Inflammatory macrophage treated with lipopolysaccharide for 1 hour (primary cell): ENCODE measurements at places on chromosomes 1 and 21.

- no peak for DNase-seq
Observed at GRCh38 chr1:223886516-223886921, 40.8 kb upstream of the TP53BP2 start.

DNA sequence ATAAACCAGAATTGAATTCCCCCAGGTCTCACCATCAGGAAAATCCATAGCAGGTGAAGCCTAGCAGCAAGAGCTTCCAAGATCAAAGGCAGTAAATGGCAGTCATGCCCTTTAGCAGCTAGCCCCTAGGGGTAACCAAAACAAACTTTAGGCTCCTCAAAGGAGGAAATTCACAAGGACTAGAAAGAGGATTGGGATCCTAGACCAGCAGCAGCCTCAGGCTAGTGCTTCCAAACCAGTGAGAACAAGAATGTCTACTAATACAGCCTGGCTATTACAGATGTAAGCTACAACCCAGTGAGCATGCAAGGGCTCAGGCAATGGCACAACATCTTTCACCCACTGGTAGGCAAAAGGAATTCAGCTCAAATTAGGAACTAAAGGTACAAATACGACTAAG, 11.1 kb upstream of the RIMKLA start:
- DNase-seq = no peak

DNA sequence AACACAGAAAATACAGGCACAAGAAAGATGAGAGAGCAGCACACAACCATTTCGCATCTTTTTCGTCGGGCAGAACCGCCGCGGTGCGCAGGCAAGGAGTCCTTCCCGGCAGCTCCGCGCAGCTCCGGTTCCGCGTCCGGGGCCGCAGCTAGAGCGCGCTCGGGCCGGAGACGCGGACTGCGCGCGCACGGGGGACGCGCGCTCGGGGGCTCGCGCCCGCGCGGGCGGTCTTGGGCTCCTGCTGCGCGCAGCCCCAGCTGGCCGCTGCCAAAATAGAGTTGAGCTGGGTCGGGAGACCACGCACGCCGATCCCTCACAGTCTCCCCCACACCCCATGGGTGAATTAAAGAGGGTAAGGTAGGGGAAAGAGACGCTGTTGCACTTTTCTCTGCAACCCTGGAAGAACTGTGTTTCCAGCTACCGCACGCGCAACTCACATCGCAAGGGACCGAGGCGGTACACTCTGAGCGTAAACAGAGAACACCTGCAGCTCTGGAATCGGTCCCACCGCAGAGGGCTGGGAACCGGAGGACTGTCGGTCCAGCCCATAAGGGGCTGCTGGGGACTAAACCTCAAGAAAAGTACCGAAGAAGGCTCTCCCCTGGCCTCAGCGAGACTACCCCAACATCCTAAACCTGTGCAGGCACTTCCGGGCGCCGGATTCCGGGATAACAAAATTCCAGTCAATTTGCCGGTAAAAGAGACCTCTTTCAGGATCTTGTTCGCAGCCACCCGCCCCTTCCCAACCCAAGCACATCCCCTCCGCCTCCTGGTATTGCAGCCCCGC, 1.7 kb downstream of the NR5A2 start:
- DNase-seq = peak; percentile 10

DNA sequence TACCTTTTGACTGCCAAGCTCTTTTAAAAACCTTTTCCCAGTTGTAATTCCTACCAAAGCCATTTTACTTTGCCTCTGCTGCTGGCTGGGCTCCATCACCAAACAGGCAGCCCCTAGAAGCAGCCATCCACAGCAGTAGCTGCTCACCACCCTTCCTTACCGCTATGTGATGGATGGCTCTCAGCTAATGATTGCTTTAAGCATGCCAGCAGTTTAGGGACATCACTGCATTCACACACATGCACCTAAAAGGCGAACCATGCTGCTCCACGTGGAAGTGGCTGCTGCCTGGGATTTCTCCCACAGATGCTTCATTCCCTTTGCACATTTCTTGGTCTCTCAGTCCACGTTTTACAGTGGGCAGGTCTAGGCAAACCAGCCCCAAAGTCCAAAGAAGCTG, 46.3 kb upstream of the PDE9A start:
- DNase-seq = no peak

DNA sequence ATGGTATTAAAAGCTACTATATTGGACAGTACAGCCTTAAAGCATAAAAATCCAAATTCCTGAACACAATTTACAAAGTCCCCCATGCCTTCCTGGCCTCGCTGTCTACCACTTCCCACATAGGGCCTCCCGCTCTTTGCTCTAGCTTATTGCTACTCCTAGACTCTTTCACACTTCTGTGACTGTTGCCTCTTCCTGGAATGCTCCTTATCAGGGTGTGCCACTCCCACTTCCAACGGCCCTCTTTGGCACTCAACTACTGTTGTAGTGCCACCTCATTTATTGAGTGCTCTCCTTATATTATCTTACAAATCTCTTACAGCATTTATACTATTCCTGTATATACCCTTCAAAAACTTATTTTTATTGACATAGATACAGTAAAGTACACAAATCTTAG, 4.8 kb downstream of the SARS1 start:
- no peak for DNase-seq

GRCh38 chr21:16633831-16634459, 878.9 kb upstream of the CXADR start:
- no peak for DNase-seq

DNA sequence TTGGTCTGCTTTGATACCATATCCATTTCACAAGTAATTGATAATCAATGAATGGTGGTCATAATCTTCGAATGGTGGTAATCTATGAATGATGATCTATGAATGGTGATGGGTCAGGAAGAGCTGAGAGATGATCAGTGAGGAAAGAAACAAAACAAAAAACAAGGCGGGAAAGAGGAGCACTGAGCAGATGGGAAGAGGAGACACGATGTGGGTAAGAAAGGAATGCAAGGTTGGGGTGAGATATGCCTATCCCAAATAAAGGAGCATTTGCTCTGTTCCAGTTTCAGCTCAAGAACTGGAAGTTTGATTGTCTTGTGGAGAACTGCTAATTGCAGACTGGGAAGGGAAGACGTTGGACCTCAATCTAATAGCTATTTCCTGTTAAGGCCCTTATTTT, 73.8 kb downstream of the CENPF start:
- DNase-seq = no peak

DNA sequence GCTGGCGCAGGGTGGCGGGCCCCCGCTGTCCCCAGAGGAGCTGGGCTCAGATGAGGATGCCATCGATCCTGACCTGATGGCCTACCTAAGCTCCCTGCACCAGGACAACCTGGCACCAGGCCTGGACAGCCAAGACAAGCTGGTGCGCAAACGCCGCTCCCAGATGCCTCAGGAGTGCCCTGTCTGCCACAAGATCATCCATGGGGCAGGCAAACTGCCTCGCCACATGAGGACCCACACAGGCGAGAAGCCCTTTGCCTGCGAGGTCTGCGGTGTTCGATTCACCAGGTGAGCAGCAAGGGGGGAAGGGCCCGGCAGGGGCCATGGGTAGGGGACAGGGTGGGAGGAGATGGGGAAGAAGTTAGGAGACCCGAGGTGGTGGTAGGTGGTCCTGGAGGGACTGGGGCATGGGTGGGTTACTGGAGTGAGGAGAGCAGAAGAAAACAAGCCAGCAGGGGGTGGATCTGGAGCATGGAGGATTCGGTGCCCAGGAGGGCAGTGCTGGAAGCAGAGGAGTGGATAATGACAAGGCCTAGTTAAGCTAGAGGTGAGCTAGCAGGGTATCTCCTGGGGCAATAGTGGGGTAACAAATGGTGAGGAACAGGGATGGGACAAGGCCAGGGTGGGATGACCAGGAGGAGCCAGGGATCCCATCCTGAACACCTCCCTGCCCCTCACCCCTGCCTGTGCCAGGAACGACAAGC, 13.1 kb downstream of the ZBTB7B start:
- DNase-seq = no peak
